Natural killer cell treated with Interleukin-12 subunit alpha and Interleukin-12 subunit beta and Interleukin-15 and Interleukin-18, amount 100 ng/mL, for 72 hours (primary cell): ENCODE measurements at places on chromosomes 5 and 9. TPM values are rescaled to one million over a fixed set of nuclear protein-coding genes. Genes with fewer than 3 reads are reported as not detected.

SOX30 gene
- not detected for total RNA-seq

PCDHGA4 gene
- 0.48 TPM for total RNA-seq

OTP gene
- total RNA-seq = not detected

DNA sequence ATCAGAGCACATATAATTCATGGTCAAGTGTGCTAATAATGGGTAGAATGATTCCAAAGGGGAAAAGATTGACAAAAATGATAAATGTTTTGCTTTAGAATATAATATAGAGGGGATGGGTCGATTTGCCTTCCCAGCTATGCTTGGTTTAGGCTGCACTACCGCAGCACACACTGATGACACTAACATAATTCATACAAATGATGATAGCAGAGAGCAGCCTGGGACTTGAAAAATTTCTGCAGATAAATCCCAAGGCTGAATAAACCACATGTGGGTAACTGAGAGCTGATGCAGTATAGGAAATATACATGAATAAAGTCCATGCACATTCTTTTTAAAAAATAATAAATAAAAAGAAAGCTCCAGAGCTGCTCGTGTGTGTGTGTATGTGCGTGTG, 54.5 kb downstream of the EFNA5 start:
- no peaks in the 10 kb centered on the region for H3K36me3 ChIP-seq
- no peak overlapping the region for H3K27ac ChIP-seq
- H3K27me3 ChIP-seq = peaks cover 17% of the 10 kb centered on the region
- H3K4me1 ChIP-seq = no peaks in the 10 kb centered on the region
- DNase-seq = no peak

- H3K27me3 ChIP-seq = no peaks in the 10 kb centered on the region
- peaks cover 93% of the 10 kb centered on the region for H3K4me1 ChIP-seq
- H3K27ac ChIP-seq = peak overlapping the region; percentile 97
- peak overlapping the region; percentile 33 for H3K4me3 ChIP-seq
Observed at GRCh38 chr5:132430746-132431145, 59.8 kb downstream of the IRF1 start.

- peaks cover 6% of the 10 kb centered on the region for H3K27me3 ChIP-seq
- H3K27ac ChIP-seq = no peak overlapping the region
- no peaks in the 10 kb centered on the region for H3K4me1 ChIP-seq
- no peak overlapping the region for H3K4me3 ChIP-seq
- peaks cover 14% of the 10 kb centered on the region for H3K36me3 ChIP-seq
Observed at GRCh38 chr5:158502686-158503085, 597.0 kb downstream of the EBF1 start.

DNA sequence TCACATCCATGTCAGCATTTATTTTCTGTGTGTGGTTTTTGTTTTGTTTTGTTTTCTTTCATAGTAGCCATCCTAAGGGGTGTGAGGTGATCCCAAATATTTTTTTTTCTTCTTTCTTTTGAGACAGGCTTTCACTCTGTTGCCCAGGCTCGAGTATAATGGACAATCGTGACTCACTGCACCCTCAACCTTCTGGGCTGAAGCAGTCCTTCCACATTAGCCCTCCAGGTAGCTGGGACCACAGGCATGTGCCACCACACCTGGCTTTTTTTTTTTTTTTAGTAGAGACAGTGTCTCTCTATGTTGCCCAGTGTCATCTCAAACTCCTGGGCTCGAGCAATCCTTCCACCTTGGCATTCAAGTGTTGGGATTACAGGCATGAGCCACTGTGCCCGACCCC, 59.1 kb downstream of the CDC42SE2 start:
- H3K27me3 ChIP-seq = no peaks in the 10 kb centered on the region
- DNase-seq = no peak
- H3K4me1 ChIP-seq = peaks cover 67% of the 10 kb centered on the region
- peaks cover 17% of the 10 kb centered on the region for H3K36me3 ChIP-seq
- peak overlapping the region; percentile 82 for H3K27ac ChIP-seq
- H3K4me3 ChIP-seq = peak overlapping the region; percentile 78

- H3K4me1 ChIP-seq = no peaks in the 10 kb centered on the region
- no peaks in the 10 kb centered on the region for H3K27me3 ChIP-seq
- peaks cover 4% of the 10 kb centered on the region for H3K36me3 ChIP-seq
- no peak overlapping the region for H3K27ac ChIP-seq
Observed at GRCh38 chr5:25619273-25619672, 974.5 kb upstream of the CDH10 start.

- H3K27ac ChIP-seq = peak overlapping the region; percentile 52
- no peak for DNase-seq
- H3K4me1 ChIP-seq = peaks cover 7% of the 10 kb centered on the region
- H3K4me3 ChIP-seq = peak overlapping the region; percentile 9
- peaks cover 22% of the 10 kb centered on the region for H3K36me3 ChIP-seq
Observed at GRCh38 chr9:125332527-125332926, 70.9 kb downstream of the GAPVD1 start.

- no peak for DNase-seq
- peak overlapping the region; percentile 91 for H3K4me3 ChIP-seq
- H3K36me3 ChIP-seq = no peaks in the 10 kb centered on the region
- peaks cover 75% of the 10 kb centered on the region for H3K4me1 ChIP-seq
Observed at GRCh38 chr5:148828511-148829247, 2.3 kb downstream of the ADRB2 start.

- no peaks in the 10 kb centered on the region for H3K27me3 ChIP-seq
- no peak for DNase-seq
- H3K27ac ChIP-seq = no peak overlapping the region
- H3K4me3 ChIP-seq = no peak overlapping the region
- peaks cover 29% of the 10 kb centered on the region for H3K4me1 ChIP-seq
Observed at GRCh38 chr9:121326130-121326838, 43.8 kb downstream of the STOM start.

- H3K36me3 ChIP-seq = no peaks in the 10 kb centered on the region
- no peak overlapping the region for H3K4me3 ChIP-seq
- H3K27ac ChIP-seq = no peak overlapping the region
- H3K27me3 ChIP-seq = no peaks in the 10 kb centered on the region
- no peaks in the 10 kb centered on the region for H3K4me1 ChIP-seq
Observed at GRCh38 chr5:5398071-5398470, 24.4 kb upstream of the ICE1 start.

- H3K4me3 ChIP-seq = no peak overlapping the region
- peaks cover 6% of the 10 kb centered on the region for H3K4me1 ChIP-seq
- H3K36me3 ChIP-seq = peaks cover 4% of the 10 kb centered on the region
- no peaks in the 10 kb centered on the region for H3K27me3 ChIP-seq
Observed at GRCh38 chr5:54630738-54631359, 113.3 kb downstream of the SNX18 start.

- DNase-seq = no peak
- H3K4me3 ChIP-seq = no peak overlapping the region
- H3K36me3 ChIP-seq = no peaks in the 10 kb centered on the region
- H3K27ac ChIP-seq = no peak overlapping the region
Observed at GRCh38 chr9:90044263-90044662, 439.5 kb downstream of the GADD45G start.

- H3K4me3 ChIP-seq = no peak overlapping the region
- H3K27ac ChIP-seq = no peak overlapping the region
- no peaks in the 10 kb centered on the region for H3K4me1 ChIP-seq
- H3K27me3 ChIP-seq = peaks cover 10% of the 10 kb centered on the region
Observed at GRCh38 chr5:77355080-77355479, 137.0 kb downstream of the WDR41 start.

- H3K27ac ChIP-seq = no peak overlapping the region
- H3K4me3 ChIP-seq = no peak overlapping the region
- no peaks in the 10 kb centered on the region for H3K36me3 ChIP-seq
- no peaks in the 10 kb centered on the region for H3K27me3 ChIP-seq
- H3K4me1 ChIP-seq = peaks cover 2% of the 10 kb centered on the region
- DNase-seq = no peak
Observed at GRCh38 chr9:31390403-31391025, 993.9 kb upstream of the ACO1 start.
